Kidney capillary endothelial cell (primary cell): ENCODE measurements at places on chromosomes 4 and X.

- DNase-seq = no peak
These were observed 642.1 kb downstream of the CCSER1 start for GRCh38 chr4:90769251-90769650.

DNA sequence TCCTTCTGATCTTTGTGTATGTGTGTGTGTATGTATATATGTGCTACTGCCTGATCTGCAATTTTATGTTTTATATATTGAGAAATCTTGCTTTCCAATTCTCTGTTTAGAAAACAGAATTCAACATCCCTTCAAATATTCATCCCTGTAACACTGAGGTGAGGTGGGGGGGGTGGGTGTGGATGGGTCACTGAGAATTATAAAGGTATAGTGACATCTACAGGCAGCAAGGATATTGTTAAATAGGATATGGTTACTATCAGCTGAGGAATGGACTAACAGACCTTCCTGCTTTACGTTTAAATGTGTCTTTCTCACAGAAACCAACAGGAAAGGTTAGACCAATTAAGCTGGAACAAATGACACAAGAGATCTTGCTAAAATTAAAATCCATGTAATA lies 19.0 kb upstream of the MAGEB2 start:
- no peak for DNase-seq

GRCh38 chr4:143406523-143406922 lies 69.8 kb downstream of the GAB1 start:
- no peak for DNase-seq

DNA sequence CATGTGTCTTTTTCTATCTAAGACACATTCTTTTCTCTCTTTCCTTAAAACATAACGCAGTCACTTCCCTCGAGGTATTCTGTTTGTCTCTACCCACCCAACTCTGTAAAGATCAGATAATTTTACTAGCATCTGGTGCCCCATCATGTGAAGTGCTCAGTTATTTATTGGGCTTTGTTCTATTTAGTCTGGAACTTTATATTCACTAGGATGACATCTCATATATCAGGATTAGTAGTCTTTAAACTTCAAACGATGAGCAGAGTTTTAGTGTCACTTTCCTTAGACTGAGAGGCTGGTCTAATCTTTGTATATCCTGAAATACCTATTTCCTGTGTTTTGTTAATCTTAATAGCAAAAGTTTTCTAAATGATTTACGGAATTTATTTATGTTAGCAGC lies 445.5 kb upstream of the NDST3 start:
- no peak for DNase-seq

DNA sequence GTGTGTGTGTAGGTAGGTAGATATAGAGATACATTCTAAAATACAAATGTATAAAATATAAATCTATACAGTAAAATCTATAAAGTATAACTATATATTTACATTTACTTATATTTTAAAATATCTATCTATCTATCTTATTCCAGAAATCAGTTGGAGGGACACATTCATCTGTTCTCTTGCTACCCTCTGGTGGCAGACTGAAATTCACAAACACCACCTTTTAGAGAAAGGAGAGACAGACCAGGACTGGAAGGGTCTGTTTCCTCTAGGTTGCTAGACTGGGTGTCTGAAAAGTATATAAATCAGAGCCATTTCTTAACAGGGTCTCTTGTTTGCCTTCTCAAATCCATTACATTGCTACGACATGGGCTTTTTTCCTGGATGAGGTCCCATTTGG lies 343.0 kb downstream of the OPHN1 start:
- no peak for DNase-seq

- DNase-seq = peak; percentile 9
These were observed 223.4 kb upstream of the PRPS2 start for GRCh38 chrX:12567857-12568256.

DNA sequence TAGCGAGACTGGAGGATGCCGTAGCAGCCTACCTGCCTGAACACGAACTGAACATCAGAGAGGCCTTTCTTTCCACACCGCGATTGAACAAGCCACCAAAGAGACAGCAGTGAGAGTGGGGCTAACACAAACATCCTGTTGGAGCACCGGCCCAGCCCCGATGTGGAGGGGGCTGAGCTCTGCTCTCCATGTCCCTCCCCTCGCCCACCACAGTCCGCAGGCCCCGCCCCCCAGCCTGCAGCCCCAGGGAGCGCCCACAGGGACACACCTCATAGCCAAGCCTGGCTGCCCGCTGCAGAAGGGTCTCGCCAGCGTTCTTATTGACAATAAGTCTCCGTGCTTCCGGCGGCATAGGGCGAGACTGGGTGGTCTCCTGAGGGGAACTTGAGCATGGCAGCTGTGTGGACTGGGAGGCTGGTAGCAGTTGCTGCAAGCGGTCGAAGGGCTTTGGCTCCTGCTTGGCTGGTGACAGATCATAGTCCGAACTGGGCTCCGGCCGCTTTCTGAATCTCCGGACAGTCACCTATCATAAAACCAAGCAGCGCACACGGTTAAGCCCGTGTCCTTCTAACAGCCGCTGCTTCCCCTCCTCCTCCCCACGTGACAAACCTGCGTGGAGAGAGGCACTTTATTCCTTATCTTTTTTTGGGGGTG lies 35.8 kb downstream of the BCOR start:
- no peak for DNase-seq

- no peak for DNase-seq
These were observed 23.8 kb downstream of the IQCM start for GRCh38 chr4:149791851-149792250.

GRCh38 chrX:19912-20571 lies 261.1 kb upstream of the PLCXD1 start:
- DNase-seq = no peak

GRCh38 chr4:113849771-113850170 lies 88.2 kb upstream of the CAMK2D start:
- DNase-seq = no peak

GRCh38 chr4:163343604-163344146 lies at the start of gene NPY5R:
NPY5R (plus strand) TSS chr4:163343892; CDS start chr4:163350274, 6,382 bp downstream.
- DNase-seq = no peak

- no peak for DNase-seq
These were observed 199.4 kb upstream of the CENPE start for GRCh38 chr4:103397541-103397940.

- DNase-seq = no peak
These were observed 72.2 kb downstream of the ENOX2 start for GRCh38 chrX:130830599-130831346.

GRCh38 chr4:24252121-24252520 lies 332.2 kb downstream of the DHX15 start:
- no peak for DNase-seq

- no peak for DNase-seq
These were observed 34.3 kb upstream of the SPATA4 start for GRCh38 chr4:176229645-176230044.

DNA sequence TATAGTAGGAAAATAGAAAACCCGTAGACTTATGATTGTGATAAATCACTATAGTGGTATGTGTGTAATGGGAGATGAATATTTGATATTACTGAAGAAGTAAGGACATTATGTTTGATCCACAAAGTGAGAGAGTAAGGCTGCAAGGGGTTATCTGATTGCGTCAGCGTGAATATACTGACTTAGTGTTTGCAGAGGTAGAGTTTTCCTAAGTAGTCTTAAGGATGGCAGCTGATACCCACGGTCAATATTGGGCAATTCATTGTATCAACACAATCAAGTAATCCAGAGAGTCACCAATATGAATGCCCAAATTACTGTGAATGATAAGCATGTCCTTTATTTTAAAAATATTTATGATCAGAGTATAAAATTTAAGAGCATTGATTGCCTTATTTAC lies 83.7 kb downstream of the SPOCK3 start:
- DNase-seq = no peak

DNA sequence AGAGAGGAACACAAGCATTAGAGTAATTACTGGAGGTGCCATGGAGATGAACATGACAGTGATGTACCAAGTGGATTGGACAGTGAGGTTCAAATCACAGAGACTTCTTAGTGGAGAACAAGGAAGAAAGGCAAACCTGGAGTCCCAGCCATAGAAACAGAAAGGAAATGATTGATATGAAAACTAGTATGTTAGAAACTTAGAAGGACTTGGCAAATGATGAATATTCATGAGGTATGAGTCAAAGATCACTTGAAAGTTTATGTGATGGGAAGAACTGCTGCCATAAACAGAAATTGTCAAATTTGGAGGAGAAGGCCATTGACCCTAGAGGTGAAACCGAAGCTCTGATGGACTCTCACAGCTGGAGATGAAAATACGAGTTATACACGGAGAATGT lies 88.2 kb downstream of the PHOX2B start:
- no peak for DNase-seq

- DNase-seq = no peak
These were observed 32.9 kb upstream of the SPRY1 start for GRCh38 chr4:123363729-123364128.

- no peak for DNase-seq
These were observed 413.3 kb downstream of the CCSER1 start for GRCh38 chr4:90540536-90540935.

- no peak for DNase-seq
These were observed 196.4 kb upstream of the LDB2 start for GRCh38 chr4:17094876-17095210.

GRCh38 chrX:149757206-149758067 lies 16.4 kb upstream of the HSFX1 start:
- no peak for DNase-seq

GRCh38 chr4:16952896-16953630 lies 54.6 kb upstream of the LDB2 start:
- DNase-seq = no peak

DNA sequence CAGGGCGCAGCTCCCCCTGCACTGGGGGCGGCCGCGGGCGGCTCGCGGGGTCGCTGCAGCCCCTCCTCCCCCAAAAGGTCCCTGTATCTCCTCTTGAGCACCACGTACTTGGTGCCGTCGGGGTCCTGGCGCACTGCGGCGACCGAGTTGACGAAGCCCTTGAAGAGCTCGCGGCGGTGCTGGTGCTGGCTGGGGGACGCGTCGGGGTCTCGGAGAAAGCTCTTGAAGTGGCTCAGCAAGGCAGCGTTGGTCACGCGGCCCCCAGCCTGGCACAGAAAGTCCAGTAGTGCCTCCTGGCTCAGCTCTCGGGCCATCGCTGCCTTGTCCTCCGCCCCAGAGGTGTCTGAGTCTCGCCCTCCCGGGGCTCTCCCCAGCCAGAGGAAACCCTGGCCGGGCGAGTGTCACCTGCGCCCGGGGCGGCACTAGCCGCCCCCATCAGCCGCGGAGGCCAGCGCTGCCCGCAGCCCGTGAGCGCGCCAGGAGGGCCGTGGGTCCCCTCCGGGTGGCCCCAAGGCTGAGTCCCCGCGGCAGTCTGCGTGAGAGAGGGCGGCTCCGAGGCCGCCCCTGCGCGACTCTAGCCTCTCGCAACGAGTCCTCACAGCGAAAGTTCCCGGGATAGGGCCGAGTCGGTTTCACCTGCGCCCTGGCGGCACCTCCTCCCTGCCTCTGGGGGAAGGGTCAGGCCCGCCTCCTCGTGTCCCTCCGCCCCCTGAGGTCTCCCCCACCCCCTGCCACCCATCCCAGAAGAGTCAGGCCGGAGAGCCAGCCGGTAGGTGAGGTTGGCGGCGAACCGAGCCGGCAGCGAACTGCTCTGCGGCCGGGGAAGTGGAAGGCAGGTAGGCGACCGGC lies at the start of gene SOWAHB:
Gene SOWAHB (minus strand): TSS at position 609 of the 849 bp plus-strand sequence. CDS start 295 bp downstream, at position 314.
- DNase-seq = no peak

- no peak for DNase-seq
These were observed 91.9 kb upstream of the SH3RF1 start for GRCh38 chr4:169362607-169363006.

DNA sequence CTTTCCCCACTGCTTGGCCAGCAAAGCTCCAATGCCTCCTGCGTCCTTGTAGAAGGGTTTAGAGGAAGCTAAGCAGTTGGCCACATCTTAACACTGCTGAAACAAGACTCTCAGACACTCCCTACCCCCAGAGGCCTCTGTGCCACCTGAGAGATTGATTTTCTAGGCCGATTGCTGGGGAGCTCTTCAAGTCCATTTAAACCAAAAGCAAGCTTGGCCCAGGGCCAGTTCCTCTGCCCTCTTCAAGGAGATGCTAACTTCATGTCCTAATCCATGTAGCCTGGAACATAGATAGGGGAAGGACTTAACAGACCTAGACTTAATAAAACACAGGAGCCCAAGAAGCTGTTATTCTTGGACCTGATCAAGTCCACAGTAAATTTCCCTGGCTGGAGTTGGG lies 27.2 kb upstream of the FMR1NB start:
- DNase-seq = no peak

- no peak for DNase-seq
These were observed 393.8 kb upstream of the GRID2 start for GRCh38 chr4:91909963-91910362.

DNA sequence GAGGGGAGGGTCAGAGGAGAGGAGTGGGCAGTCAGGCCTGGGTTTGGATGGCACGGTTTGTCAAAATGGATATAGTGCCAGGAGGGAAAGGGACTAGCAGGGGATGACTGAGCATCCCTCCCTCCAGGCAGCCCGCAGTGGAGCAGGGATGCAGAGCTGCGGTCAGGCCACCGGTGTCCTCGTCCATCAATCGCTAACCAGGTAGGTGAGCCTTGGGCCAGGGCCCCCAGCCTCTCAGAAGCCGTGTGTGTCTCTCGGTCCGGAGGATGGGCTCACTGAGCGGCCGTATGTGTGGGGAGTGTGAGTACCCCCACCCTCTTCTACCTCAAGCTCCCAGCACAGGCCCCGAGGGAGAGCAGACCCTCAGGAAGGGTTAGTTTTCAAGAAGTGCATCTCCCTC lies 538 bp upstream of the CYTL1 start:
- DNase-seq = no peak

DNA sequence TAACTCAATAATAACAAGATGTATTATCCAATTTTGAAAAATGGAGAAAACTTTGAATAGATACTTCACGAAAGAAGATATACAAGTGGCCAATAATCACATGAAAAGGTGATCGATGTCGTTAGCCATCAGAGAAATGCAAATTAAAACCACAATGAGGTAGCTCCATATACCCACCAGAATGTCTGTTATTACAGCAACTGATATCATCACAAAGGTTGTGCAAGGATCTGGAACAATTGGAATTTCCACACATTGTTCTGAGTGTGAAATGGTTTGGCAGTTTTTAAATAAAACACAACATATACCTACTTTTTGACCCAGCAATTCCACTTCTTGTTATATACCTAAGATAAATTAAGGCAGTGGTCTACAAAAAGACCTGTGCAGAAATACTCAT lies 71.7 kb downstream of the IRS4 start:
- DNase-seq = no peak

DNA sequence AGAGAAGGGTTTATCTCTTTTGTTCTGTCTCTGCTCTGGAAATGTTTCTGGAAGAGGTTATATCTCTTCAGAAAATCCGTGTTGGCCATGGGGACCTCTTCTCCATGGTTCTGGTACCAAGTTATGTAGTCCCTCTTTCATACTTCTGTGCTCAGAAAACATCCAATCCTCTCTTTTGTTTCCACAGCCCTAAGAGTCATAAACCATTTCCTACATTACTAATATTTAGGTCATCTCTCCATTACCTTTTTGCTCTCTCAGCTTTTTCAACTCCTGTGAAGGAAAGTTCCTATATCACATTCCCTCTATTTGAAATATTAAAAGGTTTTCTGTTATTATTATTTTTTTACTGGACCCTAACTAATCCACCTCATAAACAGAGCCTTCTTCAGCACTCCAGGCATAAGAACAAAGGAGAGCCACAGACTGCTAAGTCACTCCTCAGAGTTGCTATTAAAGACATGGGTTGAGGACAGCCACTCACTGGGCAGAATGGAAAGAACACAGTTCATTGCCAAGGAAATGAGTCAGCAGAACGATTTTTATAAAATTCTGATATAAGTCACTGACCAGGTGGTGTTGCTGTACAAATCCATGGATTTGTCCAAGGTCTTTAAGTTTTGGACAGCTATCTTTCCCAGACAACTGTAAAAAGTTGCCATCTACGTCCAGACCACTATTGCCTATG lies 122.4 kb upstream of the NPY2R start:
- peak; percentile 27 for DNase-seq
